Heart right ventricle (tissue), 16 donors: ENCODE measurements at places on chromosomes 4 and X. TPM values are rescaled to one million over a fixed set of nuclear protein-coding genes. Genes with fewer than 3 reads are reported as not detected.
A peak's percentile ranks its signal among the peaks of the same experiment; 100 is the strongest.

DNA sequence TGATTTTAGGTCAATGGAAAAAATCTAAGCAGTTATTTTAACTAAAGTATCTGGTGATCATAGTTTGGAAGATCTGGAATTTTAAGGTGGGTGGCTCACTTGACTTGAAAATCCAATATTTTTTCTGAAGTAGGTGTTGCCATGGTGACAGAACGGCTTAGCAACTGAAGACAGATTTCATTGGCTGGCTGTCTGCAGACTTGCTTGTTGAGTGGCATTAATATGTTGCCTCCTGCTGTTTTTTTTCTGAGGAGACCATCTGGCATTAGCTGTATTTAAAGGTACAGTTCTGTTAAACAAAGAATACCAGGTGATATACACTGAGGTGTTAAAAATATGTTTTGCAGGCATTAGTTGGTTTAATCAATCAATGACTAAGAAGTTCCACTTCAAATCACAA, 19.8 kb downstream of the CPE start:
- H3K36me3 ChIP-seq = no peaks in the 10 kb centered on the region
- no peaks in the 10 kb centered on the region for H3K4me1 ChIP-seq
- H3K27me3 ChIP-seq = no peaks in the 10 kb centered on the region
- no peak overlapping the region for H3K4me3 ChIP-seq
- no peak for DNase-seq

GRCh38 chr4:43757147-43757546, 691.5 kb downstream of the KCTD8 start:
- no peaks in the 10 kb centered on the region for H3K27me3 ChIP-seq
- DNase-seq = no peak
- no peaks in the 10 kb centered on the region for H3K4me1 ChIP-seq
- H3K36me3 ChIP-seq = no peaks in the 10 kb centered on the region
- no peak overlapping the region for H3K4me3 ChIP-seq

GRCh38 chr4:71882113-71882841, 98.4 kb upstream of the GC start:
- no peaks in the 10 kb centered on the region for H3K36me3 ChIP-seq
- H3K4me3 ChIP-seq = no peak overlapping the region
- DNase-seq = no peak

DNA sequence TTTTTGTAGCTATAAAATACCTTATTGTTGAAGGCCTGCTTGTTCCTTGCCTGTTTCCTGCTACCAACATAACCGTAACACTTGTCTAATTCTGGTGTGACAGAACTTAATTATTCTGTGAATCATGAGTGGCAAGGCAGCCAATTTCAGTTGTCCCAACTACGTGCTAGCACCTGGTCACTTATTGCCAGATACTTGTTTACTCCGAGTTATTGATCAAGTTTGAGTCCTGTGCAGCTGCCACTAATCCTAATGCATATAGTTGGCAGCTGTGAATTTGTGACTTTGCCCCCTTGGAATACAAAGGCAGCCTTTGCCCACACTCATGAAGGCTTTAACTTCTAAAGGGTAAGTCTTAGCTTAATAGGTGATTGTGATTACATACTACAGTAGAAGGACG, 7.8 kb upstream of the RNF128 start:
- H3K36me3 ChIP-seq = no peaks in the 10 kb centered on the region
- H3K4me3 ChIP-seq = no peak overlapping the region
- H3K27ac ChIP-seq = no peak overlapping the region
- no peak for DNase-seq
- H3K27me3 ChIP-seq = peaks cover 63% of the 10 kb centered on the region

DNA sequence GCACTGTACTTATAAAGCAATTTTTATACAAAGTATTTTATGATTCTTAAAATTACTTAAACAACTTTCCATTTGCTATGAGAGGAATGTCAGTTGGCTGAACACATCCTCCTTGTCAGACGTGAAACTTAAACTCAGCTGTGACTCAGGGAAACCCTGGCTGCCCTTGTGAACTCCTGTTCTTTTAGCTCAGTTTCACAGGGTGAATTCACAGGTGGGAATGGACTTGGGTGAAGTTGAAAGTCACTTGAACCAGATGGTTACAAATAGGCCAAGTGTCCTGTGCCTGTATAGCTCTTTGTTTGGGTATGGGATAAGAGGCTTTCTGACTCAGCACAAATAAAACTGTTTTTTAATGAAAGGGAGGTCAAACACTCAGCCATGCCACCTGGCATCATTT, 67.4 kb upstream of the FAM47B start:
- H3K4me1 ChIP-seq = no peaks in the 10 kb centered on the region
- no peaks in the 10 kb centered on the region for H3K27me3 ChIP-seq
- H3K4me3 ChIP-seq = no peak overlapping the region

- no peak for DNase-seq
- H3K36me3 ChIP-seq = no peaks in the 10 kb centered on the region
- no peaks in the 10 kb centered on the region for H3K4me1 ChIP-seq
- no peak overlapping the region for H3K27ac ChIP-seq
- H3K4me3 ChIP-seq = no peak overlapping the region
These were observed 92.9 kb downstream of the EGF start for GRCh38 chr4:110005461-110006056.

DNA sequence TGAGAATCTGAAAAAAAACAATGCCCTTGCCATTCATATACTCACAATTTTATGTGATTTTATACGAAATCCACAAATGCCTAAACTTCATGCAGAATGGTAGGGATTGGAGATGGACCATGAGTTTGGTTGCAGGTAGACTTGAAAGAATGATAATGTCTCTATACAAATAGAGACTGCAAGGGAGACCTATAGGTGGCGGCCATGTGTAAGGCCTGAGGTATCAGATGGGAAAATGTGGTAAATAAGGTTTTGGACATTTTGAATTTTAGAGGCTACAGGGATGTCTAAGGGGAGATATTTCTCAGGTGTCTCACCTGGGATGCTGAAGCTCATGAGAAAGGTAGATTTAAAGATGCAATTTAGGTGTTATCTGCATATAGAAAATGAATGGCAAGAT, 78.0 kb downstream of the GABRB1 start:
- no peak for DNase-seq
- no peak overlapping the region for H3K27ac ChIP-seq
- no peaks in the 10 kb centered on the region for H3K36me3 ChIP-seq
- no peaks in the 10 kb centered on the region for H3K4me1 ChIP-seq
- H3K4me3 ChIP-seq = no peak overlapping the region
- H3K27me3 ChIP-seq = no peaks in the 10 kb centered on the region

Gene ARMCX2
- total RNA-seq = 21.9 TPM

DNA sequence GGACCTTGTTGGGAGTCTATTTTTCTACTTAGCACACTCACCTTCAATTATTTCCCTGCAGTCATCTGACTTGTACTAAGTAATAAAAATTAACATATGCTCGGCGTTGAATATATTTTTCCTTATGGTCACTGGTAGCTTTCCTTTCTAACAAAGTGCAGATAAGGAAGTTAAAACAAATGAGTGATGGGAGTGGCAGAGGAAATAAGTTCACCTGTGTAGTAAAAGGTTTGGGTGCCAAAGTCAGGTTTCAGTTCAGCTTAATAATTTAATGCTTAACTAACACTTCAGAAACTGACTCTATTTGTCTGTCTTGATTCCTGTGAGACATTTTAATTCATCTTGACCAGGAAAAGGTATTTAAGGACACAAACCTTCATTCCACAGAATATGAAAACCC, 184.4 kb downstream of the PCDH7 start:
- no peak overlapping the region for H3K27ac ChIP-seq
- H3K4me3 ChIP-seq = no peak overlapping the region
- H3K27me3 ChIP-seq = no peaks in the 10 kb centered on the region
- H3K4me1 ChIP-seq = no peaks in the 10 kb centered on the region
- no peaks in the 10 kb centered on the region for H3K36me3 ChIP-seq

Gene ITIH6
- not detected for total RNA-seq

DNA sequence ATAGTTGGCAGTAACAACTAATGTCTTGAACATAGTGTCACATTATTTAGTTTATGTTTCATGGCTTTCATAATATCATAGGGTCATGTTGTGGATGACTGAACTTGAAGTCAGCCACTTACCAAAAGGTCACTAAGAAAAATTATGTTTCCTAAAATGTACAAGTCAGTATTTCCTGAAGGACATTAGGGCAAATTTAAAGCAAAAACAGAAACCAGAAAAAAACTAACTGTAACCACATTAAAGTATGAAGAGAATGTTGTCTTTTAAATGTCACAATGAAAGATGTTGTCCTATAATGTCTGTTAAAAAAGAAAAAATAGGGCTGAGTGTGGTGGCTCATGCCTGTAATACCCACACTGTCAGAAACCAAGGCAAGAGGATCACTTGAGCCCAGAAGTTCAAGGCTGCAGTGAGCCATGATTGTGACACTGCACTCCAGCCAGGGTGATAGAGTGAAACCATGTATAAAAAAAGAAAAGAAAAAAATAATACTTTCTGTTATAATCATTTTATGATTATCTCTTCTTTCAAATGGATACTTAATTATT, 55.8 kb downstream of the HHIP start:
- H3K27ac ChIP-seq = no peak overlapping the region
- H3K4me3 ChIP-seq = no peak overlapping the region
- H3K36me3 ChIP-seq = no peaks in the 10 kb centered on the region
- no peaks in the 10 kb centered on the region for H3K27me3 ChIP-seq
- peaks cover 15% of the 10 kb centered on the region for H3K4me1 ChIP-seq

DNA sequence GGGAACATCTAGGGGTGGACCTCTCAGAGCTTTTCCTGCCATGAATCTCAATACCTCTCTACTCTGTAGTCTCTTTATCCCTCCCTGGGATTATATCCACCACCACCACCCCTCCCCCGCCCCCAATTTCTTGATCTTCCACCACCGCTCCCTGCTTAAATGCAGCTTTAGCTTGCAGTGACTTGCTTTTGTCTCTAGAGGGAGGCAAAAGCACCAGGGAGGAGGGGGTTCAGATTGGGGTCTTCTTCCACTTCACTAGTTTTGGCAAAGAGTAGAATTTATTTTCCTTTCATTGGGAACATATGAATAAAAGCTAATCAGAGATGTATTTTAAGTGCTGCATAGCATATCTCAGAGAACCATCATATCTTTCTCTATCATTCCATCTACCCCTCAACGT, 5.5 kb downstream of the ARHGAP36 start:
- no peaks in the 10 kb centered on the region for H3K36me3 ChIP-seq
- H3K4me1 ChIP-seq = no peaks in the 10 kb centered on the region
- no peak for DNase-seq
- H3K27ac ChIP-seq = no peak overlapping the region
- H3K4me3 ChIP-seq = no peak overlapping the region

GRCh38 chr4:151355155-151355554, 29.8 kb upstream of the SH3D19 start:
- no peaks in the 10 kb centered on the region for H3K36me3 ChIP-seq
- no peak overlapping the region for H3K4me3 ChIP-seq
- no peaks in the 10 kb centered on the region for H3K4me1 ChIP-seq
- H3K27me3 ChIP-seq = no peaks in the 10 kb centered on the region
- no peak overlapping the region for H3K27ac ChIP-seq

- no peaks in the 10 kb centered on the region for H3K36me3 ChIP-seq
- H3K4me1 ChIP-seq = no peaks in the 10 kb centered on the region
- no peak overlapping the region for H3K4me3 ChIP-seq
- peaks cover 19% of the 10 kb centered on the region for H3K27me3 ChIP-seq
- no peak for DNase-seq
These were observed 16.3 kb upstream of the NEUROG2 start for GRCh38 chr4:112532267-112532666.

GRCh38 chr4:10015140-10015753, 6.0 kb downstream of the SLC2A9 start:
- DNase-seq = no peak
- H3K4me1 ChIP-seq = peaks cover 15% of the 10 kb centered on the region
- no peaks in the 10 kb centered on the region for H3K27me3 ChIP-seq
- no peak overlapping the region for H3K27ac ChIP-seq
- no peak overlapping the region for H3K4me3 ChIP-seq

DNA sequence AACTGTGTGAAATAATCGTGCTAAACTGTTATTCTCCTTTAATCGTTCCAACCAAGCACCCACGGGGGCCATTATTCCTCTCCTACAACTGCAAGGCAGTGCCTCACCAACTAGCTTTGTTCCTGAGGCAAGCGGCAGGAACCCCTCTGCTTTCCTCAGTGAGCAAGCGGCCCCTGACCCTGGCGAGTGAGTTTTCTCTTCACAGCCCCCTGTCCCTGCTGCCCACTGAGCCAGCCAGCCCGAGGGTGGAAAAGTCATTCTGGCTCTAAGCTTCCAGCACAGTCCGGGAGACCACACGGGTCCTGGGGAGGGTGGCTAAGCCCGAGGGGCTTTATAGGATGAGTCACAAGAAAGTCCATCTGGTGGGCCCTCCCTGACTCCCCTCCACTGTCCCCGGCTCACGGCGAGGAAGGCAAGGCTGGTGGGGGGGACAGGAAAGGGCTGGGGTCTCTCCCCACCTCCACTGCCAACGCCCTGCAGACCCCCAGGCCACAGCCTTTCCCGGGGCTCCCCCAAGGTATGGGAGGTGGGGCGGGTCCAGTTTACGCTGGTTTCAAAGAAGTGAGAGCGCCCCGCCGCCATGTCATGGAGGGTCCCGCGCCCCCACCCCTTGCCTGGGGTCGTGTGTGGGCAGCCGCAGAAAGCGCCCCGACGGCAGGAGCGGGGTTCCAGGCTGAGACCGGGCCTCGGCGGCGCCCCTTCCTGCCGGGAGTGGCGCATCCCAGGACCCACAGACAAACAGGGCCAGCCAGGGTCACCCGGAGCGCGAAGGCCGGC, 45.0 kb downstream of the CPLX1 start:
- H3K4me3 ChIP-seq = peak overlapping the region; percentile 90
- H3K27me3 ChIP-seq = peaks cover 15% of the 10 kb centered on the region
- H3K4me1 ChIP-seq = peaks cover 66% of the 10 kb centered on the region
- H3K27ac ChIP-seq = peak overlapping the region; percentile 98

Gene SLITRK4
- 1.8 TPM for total RNA-seq

DNA sequence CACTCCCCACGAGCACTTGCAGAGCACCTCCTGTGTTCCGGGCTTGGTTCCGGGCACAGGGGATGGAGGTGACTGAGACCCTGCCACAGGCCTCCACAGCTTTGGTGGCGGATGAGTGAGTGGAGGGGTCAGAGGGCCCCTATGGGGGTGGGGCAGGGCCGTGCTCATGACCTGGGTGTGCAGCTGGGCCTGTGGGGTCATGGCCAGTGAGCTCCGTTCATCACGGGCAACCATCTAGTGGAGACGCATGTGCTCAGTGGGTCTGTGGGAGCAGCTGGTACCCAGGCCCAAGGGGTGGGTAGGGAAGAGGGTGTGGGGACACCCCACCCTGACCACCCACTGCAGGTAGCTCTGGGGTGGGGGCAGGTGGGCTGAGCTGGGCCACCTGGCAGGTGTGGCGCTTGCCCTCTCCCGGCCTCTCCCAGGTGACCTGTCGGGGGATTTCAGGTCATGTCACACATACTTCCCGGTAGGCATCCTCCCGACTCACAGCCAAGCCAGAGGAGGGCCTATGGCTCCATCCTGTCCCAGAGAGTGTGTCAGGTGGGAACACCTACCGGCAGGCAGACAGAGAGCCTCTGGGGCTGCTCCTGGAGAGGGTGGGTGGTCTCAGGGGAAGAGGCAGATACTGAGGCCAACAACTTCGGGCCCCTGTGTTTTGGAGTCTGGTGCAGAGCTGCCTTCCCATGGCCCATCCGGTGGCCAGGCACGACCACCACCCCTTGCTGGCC, 3.6 kb downstream of the PSAPL1 start:
- no peaks in the 10 kb centered on the region for H3K4me1 ChIP-seq
- no peak overlapping the region for H3K4me3 ChIP-seq
- no peak overlapping the region for H3K27ac ChIP-seq

GRCh38 chr4:24559889-24560288, 24.5 kb downstream of the DHX15 start:
- H3K27ac ChIP-seq = no peak overlapping the region
- H3K36me3 ChIP-seq = no peaks in the 10 kb centered on the region
- H3K27me3 ChIP-seq = no peaks in the 10 kb centered on the region
- no peak for DNase-seq
- H3K4me1 ChIP-seq = peaks cover 64% of the 10 kb centered on the region

Gene BBS12
- 13.3 TPM for total RNA-seq

- H3K4me1 ChIP-seq = no peaks in the 10 kb centered on the region
- no peaks in the 10 kb centered on the region for H3K36me3 ChIP-seq
- H3K27me3 ChIP-seq = no peaks in the 10 kb centered on the region
- DNase-seq = no peak
- H3K4me3 ChIP-seq = no peak overlapping the region
These were observed 177.5 kb downstream of the AASDH start for GRCh38 chr4:56209767-56210166.

Gene KDR
- total RNA-seq = 28.9 TPM
